ENCODE measurements at places on chromosomes 5 and 9.

DNA sequence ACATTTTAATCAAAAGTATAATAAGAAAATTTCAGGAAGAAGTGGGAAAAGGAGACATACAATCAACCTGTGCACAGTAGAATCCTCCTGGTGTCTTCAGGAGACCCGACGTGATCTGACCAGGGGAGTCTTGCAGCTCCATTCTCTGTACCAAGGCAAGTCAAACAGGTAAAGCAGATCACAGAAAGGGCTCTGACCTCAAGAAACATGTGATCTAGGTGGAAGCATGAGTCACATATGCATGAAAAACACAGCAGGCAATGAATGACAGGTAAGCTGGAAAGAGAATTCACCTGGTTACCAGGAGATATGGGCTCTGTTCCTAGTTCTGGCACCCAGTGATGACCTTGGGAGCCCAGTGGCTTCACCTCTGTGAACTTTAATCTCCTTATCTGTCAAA lies 19.4 kb upstream of the FABP6 start:
- DNase-seq: no peak

DNA sequence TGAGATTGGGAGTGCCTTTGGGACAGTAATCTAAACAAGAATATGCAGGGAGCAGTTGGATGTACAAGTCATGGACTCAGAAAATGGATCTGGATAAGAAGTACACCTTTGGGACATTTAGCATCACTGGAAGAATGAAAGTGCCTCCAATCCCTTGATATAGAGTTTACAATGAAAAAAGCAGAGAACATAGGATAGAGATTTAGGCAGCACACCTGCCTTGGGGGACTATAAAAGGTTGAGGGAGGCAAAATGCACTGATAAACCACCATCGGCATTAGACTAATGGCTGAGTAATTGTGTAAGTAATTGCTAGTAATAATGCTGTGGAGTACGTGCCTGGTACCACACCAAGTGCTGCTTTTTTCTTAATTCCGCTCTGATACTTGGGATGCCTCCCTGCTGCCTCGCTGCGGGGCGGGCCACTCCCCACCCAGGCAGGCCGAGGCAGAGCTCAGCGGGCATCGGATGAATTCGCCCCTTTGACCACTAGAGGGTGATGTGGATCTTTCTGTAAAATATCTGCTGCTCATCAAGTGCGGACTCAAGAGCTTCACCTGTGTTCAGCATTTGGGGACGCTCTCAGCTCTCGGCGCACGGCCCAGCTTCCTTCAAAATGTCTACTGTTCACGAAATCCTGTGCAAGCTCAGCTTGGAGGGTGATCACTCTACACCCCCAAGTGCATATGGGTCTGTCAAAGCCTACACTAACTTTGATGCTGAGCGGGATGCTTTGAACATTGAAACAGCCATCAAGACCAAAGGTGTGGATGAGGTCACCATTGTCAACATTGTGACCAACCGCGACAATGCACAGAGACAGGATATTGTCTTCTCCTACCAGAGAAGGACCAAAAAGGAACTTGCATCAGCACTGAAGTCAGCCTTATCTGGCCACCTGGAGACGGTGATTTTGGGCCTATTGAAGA lies 99.9 kb downstream of the ANKRD18B start:
- DNase-seq: peak; percentile 84

- no peak for DNase-seq
Observed at GRCh38 chr5:131378721-131379541, 115.1 kb downstream of the CDC42SE2 start.

DNA sequence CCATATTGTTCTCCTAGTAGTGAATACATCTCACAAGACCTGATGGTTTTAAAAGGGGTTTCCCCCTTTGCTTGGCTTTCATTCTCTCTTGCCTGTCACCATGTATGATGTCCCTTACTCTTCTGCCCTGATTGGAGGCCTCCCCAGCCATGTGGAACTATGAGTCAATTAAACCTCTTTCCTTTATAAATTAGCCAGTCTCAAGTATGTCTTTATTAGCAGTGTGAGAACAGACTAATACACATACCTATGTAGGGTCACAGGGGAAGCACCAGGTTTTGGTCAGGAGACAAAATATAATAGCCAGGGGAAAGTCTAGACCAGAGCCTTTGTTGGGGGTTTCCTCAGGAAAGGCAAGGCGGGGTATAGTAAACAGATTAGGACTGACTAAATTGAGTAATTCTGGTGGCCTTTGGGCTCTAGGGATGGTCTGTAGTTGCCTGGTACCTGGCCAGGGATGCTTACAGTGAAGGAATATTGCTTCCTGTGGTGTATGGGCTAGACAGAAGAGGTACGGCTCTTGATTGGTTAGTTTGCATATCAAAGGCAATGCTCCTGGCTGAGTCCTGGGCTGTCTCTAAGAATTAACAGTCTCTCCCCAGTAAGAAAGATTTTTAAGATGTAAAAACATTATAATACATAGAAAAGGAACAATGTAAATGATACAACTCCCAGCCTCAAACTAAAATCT lies 254.5 kb downstream of the ELAVL2 start:
- no peak for DNase-seq

DNA sequence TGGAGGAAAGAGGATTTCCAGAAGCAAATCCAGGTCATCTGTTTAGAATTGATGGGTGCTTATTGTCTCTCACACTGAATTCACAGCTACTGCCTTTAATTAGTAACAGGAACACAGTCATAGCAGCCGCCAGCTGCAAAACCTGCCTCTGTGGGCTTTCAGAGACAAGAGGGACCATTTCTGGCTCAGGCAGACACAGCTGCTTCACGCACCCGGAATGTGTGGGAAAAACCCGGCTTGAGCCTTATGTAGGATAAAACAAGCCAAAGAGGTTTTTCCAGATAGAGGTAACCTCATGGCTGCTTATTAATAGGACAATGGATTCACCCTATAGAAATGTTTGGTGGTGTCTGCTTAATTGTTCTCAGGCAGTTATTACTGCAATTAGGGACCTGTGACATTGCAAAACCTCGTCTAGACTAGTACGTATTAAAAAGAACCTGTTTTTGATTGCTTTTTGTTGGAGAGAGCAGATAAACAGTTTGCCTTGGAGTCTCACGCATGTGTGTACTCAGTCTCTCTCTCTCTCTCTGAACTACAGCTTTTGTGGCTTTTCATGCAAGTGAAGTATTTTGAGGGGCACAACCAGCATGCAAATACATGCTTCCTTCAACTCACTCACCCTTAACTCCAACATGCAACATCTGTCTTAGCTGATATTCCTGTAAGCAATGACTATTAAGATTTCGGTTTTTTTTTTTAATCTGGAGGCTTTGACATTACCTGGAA lies 302.7 kb downstream of the PLK2 start:
- DNase-seq: no peak

- DNase-seq: no peak
Observed at GRCh38 chr5:139268364-139269202, 25.0 kb upstream of the MATR3 start.

DNA sequence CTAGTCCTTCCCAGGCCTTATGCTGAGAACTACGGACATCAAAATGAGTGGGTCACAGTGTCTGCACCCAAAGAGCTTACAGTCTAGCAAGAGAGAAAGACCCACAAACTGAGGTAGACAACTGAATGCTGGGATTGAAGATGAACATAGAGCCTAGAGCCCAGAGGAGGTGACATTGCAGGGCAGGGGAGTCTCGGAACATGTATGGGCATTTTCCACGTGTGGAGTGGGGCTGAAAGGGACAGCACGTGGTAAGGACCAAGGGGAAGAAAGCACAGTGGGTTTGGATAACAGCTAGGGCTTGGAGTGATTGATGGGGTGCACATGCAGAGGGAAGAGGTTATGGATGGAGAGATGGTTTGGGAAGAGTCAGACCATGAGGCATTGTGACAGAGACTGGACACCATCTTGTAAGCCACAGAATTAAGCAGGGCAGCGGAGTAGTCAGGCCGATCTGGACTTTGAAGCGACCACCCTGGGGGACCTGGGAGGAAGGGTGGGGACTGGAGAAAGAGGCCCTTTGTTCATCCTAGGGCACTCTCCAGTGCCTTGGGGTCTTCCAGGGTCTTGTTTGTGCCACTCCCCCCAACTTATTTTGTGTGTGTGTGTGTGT lies 47.5 kb upstream of the SH3PXD2B start:
- no peak for DNase-seq

GRCh38 chr9:74528207-74528606 lies 31.1 kb downstream of the RORB start:
- DNase-seq: no peak

DNA sequence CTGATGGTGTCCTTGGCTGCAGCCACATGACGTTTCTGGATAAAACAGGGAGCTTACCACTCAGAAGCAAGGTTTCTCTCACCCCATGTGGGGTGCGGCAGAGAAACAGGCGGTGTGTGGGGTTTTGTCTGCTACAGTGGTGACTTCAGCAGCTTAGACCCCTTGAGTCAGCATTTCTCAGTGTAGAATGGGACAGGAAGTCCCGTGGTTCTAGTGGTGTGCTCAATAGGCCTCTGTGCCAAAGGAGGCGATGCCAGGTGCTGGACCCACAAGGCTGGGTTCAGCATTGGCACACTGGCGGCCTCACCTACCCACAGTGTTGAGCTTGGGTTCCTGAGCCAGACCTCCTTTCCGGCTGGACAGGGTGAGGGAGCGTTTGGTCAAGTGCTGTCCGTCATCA lies 125.2 kb upstream of the SMIM23 start:
- DNase-seq: no peak

DNA sequence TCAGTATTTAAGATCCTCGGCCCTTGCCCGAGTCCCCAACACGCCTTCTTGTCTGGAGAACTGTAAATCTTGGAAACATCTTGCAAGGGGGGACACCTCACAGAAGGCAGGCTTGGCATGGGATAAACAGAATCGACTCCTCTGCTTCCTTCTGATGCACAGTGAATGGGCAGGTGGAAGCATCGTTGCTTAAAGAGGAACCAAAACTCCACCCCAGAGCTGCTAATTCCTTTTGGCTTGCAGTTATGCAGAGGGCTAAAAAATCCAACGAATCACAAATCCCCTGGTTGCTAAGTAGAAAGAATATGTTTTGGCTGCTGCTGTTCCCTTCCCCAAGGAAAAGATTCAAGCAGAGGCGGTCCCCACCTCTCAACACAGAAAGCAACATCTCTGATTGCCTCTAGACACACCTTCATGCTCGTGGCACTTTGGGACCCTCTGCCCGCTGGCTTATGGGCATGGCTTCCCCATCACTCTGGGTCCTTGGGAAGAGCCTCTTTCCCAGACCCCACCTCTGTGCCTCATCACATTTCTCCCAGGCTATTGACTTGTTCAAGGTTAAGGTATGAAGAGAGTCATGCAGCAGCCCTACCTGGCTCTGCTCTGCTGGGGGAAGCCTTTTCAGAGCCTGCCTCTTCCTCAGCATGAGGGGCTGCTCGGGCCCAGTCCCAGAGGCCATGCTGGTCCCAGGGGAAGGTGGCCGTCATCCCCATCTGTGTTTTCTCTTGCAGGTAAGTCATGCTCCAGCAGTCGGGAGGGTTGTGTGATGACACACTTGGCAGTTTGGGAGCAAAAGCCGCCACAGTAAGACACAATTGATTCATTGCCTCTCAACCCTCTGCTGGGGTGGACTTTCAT lies 137.1 kb downstream of the KCNIP1 start:
- no peak for DNase-seq

GRCh38 chr9:81717747-81718077 lies 28.4 kb upstream of the TLE1 start:
- DNase-seq: no peak
